Activated naive CD8-positive, alpha-beta T cell treated with anti-CD3 and anti-CD28 coated beads, Interleukin-2, amount 10 ng/mL, durations not matched to agents 7 days and 5 days (primary cell): ENCODE measurements at places on chromosomes 13 and 19. TPM values are rescaled to one million over a fixed set of nuclear protein-coding genes. Genes with fewer than 3 reads are reported as not detected.

The CEACAM1 gene
- total RNA-seq: 34.2 TPM

The IGSF23 gene
- total RNA-seq: not detected

The RELB gene
- total RNA-seq: 20.8 TPM

The AKT1S1 gene
- 17.3 TPM for total RNA-seq

The ZNF763 gene
- total RNA-seq: 6.1 TPM

The JUNB gene
- 84.6 TPM for total RNA-seq

The ELSPBP1 gene
- not detected for total RNA-seq

The ATP4A gene
- total RNA-seq: not detected
